ENCODE measurements at places on chromosomes 13 and 19.

GRCh38 chr19:46390121-46390858, 23.1 kb downstream of the CCDC8 start:
- no peak for DNase-seq

- DNase-seq: no peak
Observed at GRCh38 chr13:51457086-51457815, 4.4 kb upstream of the INTS6 start.

GRCh38 chr13:84810781-84811180, 928.5 kb upstream of the SLITRK1 start:
- DNase-seq: no peak

GRCh38 chr13:48214519-48215121, 18.4 kb upstream of the ITM2B start:
- no peak for DNase-seq

GRCh38 chr13:41060724-41061074, 610 bp upstream of the WBP4 start:
- DNase-seq: peak; percentile 42

- no peak for DNase-seq
Observed at GRCh38 chr13:30920162-30920909, 12.1 kb upstream of the TEX26 start.

- no peak for DNase-seq
Observed at GRCh38 chr13:26563713-26564112, 6.2 kb downstream of the WASF3 start.

DNA sequence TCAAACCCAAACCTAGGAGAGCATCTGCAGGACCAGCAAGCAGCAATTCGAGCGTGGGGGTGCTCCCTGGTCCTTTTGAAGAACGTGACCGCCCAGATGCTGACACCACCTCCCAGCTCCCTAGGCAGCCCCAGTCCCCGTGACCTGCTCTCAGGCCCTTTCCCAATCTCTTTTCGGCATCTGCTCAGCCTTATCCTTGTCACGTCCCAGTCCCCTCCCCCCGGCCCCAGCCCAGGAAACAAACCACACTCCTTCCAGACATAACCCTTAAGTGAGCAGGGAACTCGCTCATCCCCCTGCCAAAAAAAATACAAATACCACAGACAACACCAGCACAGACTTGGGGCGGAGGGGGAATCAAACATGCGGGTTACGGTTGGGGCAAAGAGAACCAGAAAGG, 3.3 kb downstream of the MLLT1 start:
- DNase-seq: no peak

DNA sequence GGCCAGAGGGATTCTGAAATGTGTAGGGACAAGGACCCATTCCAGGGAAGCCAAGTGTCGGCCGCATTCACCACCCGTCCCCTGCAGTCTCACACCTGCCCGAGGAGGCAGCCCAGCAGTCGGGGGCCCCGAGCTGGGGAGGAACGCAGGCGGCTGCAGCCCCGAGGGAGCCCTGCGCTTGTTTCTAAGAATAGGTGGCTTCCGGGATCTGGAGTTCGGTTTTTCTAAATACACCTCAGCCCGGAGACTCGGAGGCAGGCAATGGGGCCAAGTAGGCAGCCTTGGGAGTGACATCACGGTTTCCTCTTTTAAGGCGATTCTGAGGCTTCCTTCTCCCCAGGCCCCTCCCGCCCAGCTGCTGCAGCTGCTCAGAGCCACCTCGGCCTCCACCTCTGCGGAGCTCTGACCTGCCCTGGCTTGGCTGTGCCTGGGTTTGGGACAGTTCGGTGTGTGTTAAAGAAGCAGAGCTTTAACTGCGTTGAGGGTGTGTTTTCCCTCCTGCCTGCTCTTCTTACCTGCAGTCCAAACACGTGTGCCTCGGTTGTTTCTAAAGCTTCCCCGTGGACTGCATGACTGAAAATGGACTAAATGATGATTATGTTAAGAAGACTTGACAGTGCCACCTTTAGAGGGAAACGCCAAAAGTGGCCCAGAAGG, 80.5 kb downstream of the COL4A2 start:
- no peak for DNase-seq

DNA sequence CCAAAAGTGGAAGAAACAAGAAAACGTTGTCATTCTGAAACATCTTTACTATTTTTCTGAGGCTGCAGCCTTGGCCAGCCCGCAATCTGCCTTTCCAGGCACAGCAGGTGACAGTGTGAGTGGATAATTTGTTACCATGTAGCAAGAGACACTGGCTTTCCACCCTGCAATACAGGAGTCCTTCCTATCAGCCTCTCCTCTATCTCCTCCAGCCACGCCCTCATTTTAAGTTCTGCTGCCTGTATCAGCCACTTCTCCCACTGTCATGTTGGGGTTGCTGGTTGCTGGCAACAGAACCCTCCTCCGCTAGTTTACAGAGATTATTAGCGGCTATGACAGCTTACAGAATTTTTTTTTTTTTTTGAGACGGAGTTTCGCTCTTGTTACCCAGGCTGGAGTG, 7.7 kb upstream of the LGALS7 start:
- DNase-seq: no peak

Data from SHP77 treated with DMSO at 0.1 percent for 48 hours (cell line).